ENCODE measurements at places on chromosomes 5 and 9.
A peak's percentile ranks its signal among the peaks of the same experiment; 100 is the strongest.

GRCh38 chr9:13750639-13751038, 471.1 kb upstream of the MPDZ start:
- DNase-seq = no peak

DNA sequence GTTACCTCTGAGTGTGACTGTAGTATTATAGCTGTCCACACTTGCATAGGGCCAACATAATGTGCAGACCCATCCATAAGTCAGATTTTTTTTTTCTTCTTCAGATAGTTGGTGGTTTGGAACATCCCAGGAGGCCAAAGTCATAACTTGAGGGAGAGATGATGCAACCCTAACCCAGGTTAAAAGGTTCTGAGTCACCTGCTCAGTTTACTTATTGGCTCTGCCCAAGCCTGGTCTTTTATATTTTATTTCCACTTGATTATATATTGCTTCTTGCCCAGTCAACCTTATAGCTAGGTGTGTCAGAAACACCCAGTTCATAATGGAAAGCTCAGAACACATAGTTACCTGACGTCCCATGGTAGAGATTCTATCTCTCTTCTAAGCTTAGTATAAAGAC, 113.1 kb upstream of the PCSK1 start:
- DNase-seq = no peak

DNA sequence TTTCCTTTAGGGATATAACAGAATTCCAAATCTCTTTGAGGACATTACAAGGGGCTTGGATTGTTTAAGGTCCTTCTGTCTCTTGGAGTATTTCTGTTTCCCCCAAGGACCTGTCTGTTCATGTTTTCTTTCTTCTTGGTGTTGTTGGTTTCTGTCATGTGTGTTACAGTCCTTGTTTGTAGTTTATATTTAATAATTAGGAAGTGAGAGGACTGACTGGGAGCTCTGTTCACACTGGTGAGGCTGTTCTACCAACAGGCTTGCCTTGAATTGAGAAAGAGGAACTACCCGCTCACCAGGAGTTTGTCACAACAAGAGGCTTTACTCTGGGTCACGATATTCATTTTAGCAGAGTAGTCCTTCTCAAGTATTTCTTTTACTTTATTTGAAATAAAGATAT, 119.2 kb upstream of the SV2C start:
- DNase-seq = no peak

DNA sequence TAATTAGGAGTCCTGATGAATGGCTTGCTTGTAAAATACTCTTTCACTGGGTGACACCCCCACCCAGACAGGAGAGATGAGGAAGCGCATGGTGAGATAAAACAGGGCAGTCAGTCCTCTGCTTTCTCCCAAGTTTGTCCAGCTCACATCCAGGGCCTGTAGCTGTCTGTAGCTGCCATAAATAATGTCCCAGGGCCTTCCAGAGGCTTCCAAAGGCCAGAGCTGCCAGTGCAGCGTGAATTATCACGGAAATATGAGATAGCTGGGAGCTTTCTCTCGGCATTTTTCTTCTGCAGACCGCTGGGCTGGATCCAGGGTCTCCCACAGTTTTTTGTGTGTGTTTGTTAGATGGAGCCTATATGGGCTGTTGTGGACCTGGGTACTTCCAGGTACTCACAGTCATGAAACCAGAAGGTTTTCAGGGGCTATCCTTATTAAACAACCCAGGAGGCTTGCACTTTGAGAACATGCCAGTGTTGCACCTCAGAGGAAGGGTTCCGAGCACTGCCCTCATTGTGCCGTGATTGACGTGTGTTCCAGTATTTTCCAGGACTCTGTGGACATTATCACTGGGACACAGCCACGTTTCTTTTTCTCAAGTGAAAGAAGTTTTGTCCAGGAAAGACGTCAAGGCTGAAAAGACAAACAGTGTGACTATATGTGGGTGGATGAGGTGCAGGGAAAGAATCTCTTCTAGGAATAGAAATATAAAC, 117.5 kb downstream of the FGF1 start:
- DNase-seq = no peak

GRCh38 chr5:1484730-1485578, 38.8 kb downstream of the LPCAT1 start:
- DNase-seq = no peak

GRCh38 chr5:34533582-34534522, 122.3 kb upstream of the RAI14 start:
- DNase-seq = no peak

DNA sequence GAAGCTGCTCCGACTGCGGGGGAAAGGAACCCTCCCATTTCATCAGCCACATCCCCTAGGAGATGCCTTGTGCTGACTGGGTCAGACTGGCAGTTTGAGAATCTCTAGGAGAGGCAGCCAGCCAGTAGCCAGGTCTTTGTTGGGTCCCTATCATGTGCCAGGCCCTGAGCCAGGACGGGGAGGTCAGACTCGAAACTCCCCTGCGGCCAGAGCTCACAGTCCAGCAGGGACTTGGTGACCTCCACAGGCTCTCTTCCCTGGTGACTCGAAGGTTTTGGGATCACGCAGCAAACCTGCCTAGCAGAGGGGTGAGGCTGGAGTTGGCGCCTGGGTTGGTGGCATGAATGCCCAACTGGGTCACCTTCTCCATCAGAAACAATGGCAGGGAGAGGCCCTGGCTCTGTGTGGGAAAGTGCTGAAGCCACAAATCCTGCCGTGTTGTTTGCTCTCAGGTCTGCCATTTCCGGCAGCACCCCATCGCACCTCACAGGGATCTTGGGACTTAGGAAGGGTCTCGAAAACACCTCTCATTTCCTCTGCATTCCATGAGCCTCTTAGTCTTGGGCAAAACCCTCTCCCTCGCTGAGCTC, 14.4 kb upstream of the ORM1 start:
- no peak for DNase-seq

- no peak for DNase-seq
These were observed 1651.8 kb downstream of the MAT2B start for GRCh38 chr5:165157219-165157618.

GRCh38 chr9:130500340-130501180, 55.8 kb downstream of the ASS1 start:
- DNase-seq = no peak

GRCh38 chr9:131407717-131408195, 13.9 kb downstream of the PRRC2B start:
- peak; percentile 48 for DNase-seq

- no peak for DNase-seq
These were observed 32.2 kb downstream of the NDUFA8 start for GRCh38 chr9:122127396-122127798.

- DNase-seq = no peak
These were observed 13.2 kb downstream of the SEMA4D start for GRCh38 chr9:89484475-89485404.

DNA sequence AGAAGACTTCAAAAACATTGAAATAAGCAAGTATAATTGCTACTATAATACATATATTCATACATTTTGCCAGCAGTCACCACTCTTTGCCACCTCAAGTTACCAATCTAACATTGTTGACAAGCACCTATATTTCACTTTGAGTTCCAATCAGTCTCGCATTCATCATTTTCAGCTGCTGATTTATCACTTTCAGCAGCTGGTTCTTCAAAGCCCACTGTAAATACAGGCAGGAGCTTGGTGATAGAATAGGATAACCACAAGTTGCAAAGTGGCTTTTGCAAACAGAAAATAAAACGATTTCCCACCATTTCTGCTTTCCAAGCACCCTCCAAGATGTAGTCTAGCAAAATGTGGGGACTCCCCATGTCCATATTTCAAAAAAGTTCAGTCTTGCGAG, 114.2 kb upstream of the ITGA1 start:
- DNase-seq = no peak

GRCh38 chr9:14529629-14530028, 163.6 kb downstream of the ZDHHC21 start:
- no peak for DNase-seq

- no peak for DNase-seq
These were observed 21.7 kb downstream of the TARS1 start for GRCh38 chr5:33462456-33462855.

- DNase-seq = no peak
These were observed 56.4 kb downstream of the PFDN1 start for GRCh38 chr5:140246378-140247122.

DNA sequence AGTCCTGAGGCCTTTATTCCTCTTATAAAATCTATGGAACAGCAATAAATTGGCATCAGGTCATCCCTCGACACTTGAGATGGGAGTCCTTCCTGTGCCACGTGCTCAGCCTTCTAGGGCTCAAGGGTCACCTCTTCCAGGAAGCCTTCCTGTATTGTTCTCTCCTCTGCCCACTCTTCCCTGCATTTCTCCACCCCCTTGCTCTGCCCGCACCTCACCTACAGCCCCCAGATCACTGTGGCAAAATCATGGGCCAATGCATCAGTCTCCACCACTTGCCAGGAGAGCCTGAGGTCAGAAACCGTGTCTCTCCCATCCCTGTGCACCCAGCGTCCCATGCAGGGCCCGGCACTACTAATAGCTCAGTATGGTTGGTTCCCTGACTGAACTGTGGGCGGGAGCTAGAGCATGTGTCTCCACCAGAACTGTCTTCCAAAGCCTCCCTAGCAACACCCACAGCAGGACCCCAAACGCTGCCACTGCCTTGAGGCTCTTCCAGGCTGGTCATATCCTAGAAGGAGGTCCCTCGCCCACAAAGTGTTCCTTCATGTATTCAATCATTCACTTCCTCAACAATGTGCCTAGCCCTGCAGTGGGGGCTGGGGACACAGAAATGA, 13.5 kb downstream of the DUSP1 start:
- no peak for DNase-seq

GRCh38 chr9:89431930-89432725, 65.8 kb downstream of the SEMA4D start:
- DNase-seq = no peak

- DNase-seq = no peak
These were observed 78.6 kb downstream of the AOPEP start for GRCh38 chr9:94805051-94805489.

DNA sequence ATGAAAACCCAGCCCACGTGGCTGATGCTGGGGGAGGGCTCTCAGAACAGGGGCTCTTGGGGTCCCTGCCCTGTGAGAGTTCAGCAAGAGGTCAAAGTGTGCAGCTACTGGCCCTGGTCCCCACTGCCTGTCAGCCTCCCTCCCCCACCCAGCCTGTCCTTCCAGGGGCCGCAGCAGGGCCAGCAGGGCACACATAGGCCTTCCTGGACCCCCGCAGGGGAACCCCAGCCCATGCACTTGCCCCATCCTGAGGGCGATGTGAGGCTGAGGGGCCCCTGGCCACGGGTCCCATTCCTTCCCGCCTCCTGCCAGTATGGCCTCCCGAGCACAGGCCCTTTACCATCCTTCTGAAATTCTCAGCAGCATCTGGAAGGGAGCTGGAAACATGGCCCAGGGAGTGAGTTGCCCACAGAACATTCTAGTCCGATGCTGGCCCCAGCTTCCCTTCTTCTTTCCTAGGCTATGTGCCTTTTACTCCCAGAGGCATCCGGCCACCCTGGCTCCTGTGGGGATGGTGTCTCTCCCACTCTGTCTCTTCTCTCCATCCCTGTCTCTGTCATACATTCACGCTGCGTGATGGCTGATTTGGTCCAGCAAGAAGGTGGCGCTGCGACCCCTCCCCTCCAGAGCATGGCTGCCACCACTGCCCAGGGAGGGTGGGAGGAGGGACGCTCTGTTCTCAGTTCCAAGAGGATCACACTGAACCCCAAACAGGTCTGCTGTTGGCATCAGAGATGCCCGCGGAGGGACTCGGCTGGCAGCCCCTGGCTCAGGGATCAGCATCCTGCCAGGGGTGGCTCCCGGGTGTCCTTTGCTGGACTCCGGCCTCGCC, 19.6 kb downstream of the MRPL36 start:
- no peak for DNase-seq

- no peak for DNase-seq
These were observed 729 bp upstream of the TMEM38B start for GRCh38 chr9:105693435-105694189.

- no peak for DNase-seq
These were observed 36.5 kb downstream of the SHB start for GRCh38 chr9:38032266-38033110.

- DNase-seq = no peak
These were observed 68.5 kb downstream of the TENT4A start for GRCh38 chr5:6781716-6782115.

DNA sequence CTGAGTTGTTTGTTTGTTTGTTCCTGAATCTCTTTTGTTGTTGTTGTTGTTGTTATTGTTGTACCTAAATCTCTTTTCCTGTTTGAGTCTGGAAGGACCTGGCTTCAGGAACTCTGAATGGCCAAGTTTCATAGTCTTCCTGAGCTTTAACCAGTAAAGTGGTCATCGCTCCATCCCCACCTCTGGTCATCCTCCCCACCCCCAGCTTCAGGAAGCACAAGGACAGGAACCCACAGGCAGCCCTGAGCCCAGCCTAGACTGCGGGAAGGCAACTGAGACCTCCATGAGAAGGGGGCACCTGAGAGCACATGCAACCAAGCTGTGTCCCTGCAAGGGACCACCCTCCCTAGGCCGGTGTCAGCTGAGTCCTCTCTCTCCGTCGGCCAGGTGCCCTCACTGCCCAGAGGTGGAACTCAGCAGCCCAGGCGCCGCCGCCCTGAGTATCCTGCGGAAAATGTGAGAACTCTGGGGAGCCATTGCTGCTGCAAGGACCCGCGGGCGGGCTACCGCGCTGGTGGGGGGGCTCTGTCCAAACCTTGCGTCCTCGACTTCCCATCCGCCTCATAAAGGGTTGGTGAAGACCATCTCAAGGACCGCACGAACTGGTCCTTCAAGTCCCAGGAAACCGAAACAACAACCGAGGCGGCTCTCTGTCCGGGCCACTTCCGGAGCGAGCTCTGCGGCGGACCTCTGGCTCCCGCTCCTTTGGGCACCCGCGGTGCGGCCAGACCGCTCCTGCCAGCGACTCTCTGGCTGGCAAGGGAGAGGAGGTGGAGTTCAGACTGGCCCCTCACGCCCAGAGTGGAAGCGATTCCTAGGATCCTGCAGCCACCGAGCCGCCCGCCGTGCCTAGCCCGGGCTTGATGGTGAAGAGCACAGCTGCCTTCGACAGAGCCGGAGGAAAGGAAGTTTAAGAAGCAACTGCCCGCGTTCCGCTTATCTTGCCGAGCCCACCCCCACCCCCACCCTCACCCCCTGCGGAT, 4.2 kb downstream of the BARX1 start:
- DNase-seq = no peak

- DNase-seq = peak; percentile 17
These were observed 4.5 kb downstream of the REEP5 start for GRCh38 chr5:112917453-112917995.

GRCh38 chr9:131734165-131734610, 5.7 kb downstream of the RAPGEF1 start:
- peak; percentile 59 for DNase-seq

DNA sequence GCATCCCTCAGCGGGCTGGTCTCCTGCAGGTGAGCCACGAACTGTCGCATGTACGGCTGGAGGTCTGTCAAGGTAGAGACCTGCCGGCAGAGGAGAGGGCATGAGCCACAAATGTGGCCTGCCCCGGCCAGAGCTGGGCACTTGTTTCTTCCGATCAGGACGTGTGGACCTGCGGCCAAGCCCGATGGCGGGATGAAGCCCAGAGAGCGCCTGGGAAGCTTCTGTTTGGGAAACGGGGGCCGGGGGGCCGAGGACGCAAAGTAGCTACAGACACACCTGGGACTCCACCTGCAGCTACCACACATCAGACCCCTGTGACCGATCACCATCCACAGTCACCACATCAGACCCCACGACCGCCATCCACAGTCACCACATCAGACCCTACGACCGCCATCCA, 22.7 kb downstream of the TERT start:
- DNase-seq = no peak

Measured in CD4-positive, alpha-beta T cell treated with Interleukin-6 at 100 ng/mL for 8 hours (primary cell).